EL (cell line): ENCODE measurements at places on chromosomes 11 and 22.
A peak's percentile ranks its signal among the peaks of the same experiment; 100 is the strongest.

DNA sequence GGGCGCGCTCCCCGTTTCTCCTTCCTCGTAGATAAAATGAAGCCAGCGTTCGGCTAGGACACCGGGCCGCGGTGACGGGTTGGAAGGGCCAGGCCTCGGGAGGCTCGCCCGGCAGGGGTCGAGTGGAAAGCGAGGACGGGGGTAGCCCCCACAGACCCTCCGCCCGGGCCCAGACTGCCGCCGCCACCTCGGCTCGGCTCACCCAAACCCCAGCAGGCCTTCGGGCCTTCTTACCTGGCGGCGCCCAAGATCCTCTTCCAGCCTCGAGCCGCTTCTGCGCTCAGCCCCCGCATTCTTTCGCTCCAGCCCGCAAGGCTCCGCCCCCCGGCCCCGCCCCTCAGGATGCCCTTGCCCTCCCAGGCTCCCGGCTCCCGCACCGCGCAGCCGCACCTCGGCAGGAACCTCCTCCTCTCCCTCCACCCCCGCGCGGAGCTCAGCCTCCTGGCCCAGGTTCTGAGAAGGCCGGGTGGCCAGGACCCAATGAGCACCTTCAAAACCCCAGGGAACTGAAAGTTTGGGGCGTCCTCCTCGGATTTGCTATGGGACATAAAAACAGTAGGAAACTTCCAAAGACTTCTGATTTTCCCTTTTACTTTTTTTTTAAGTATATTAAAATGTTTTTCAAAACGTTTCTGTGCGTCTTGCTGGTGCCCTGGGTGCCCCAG lies at the start of gene CD59:
Gene CD59 (minus strand): TSS at position 276 of the 665 bp plus-strand sequence. CDS start 13,978 bp downstream, outside the sequence.
- peak; percentile 96 for DNase-seq

DNA sequence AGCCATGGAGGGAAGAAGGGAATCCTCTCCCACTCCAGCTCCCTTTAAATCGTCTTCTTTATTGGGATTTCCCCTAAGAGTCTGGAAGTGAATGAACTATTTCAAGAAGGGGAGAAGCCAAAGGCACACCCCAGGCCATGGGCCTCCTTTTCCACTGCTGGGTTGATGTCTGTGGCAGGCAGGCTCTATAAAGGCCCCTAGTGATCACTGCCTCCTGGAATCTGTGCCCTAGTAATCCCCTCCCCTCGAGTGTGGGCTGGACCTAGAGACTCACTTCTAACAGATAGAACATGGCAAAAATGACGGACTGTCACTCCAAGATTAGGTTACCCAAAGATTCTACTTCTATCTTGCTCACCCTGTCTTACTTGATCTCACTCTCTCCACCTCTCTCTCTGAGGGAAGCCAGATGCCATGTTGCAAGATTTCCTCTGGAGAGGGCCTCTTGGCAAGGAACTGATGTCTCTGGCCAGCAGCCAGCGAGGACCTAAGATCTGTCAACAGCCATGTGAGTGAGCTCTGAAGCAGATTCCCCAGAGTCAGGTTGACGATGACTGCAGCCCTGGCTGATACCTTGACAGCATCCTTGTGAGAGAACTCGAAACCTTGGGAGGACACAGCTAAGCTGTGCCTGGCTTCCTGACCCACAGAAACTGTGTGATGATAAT lies 444.8 kb downstream of the SOX6 start:
- peak; percentile 28 for DNase-seq

DNA sequence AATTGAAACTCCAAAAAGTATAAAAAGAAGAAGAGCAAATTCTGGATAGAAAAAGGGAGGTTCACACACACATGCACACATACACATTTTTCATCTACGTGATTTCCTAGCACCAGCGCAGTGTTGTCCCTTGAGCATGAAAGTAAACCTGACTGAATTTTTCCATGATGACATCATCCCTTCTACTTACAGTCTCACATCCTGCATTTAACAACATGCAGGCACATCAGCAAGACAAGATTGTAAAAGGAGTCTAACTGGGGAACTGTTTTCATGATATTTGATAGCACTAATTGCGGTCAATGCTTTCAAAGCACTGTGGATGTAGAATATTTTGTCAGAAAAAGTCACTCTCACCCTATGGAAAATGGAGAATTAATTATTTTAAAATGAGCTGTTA lies 36.6 kb downstream of the GAS2 start:
- peak; percentile 55 for DNase-seq

DNA sequence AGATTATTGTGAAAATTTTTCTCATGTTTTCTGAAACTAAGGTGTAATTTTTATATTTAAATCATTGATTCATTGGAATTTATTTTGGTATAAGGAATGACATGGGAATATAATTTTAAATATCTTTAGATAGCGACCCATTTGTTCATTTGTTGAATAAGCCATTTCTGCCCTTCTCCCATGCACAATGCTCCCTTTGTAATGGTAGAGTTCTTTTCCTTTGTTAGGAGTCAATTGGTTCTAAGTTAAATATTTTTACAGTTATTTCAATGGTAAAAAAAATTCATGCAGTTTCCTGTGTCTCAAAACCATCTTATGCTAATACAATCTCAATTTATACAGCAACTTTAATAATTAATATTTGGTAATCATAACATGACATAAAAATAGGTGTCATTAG lies 218.8 kb upstream of the C11orf87 start:
- DNase-seq: no peak

GRCh38 chr11:71200172-71200716 lies 52.1 kb downstream of the SHANK2 start:
- DNase-seq: no peak
